ENCODE measurements at places on chromosomes 13 and 19. TPM values are rescaled to one million over a fixed set of nuclear protein-coding genes. Genes with fewer than 3 reads are reported as not detected.

ZNF763 gene
- total RNA-seq, result 15.1 TPM

ZNF729 gene
- not detected for total RNA-seq

APOC4 gene
- total RNA-seq, result not detected

KLK2 gene
- not detected for total RNA-seq

AKT2 gene
- total RNA-seq, result 63.2 TPM

N4BP2L1 gene
- total RNA-seq, result 14.7 TPM

SYT5 gene
- total RNA-seq, result 0.48 TPM

DCT gene
- total RNA-seq, result not detected

C19orf67 gene
- not detected for total RNA-seq

TMEM238 gene
- 199 TPM for total RNA-seq

RHPN2 gene
- total RNA-seq, result 80.3 TPM

ZNF253 gene
- total RNA-seq, result 41.6 TPM

CEACAM8 gene
- total RNA-seq, result not detected

- peak; percentile 35 for DNase-seq
These were observed 58.2 kb downstream of the EFNB2 start for GRCh38 chr13:106477303-106477702.

- DNase-seq, result no peak
These were observed 371.4 kb downstream of the UQCRFS1 start for GRCh38 chr19:28841531-28841930.

- DNase-seq, result no peak
These were observed 812.6 kb downstream of the DACH1 start for GRCh38 chr13:71054358-71054757.

DNA sequence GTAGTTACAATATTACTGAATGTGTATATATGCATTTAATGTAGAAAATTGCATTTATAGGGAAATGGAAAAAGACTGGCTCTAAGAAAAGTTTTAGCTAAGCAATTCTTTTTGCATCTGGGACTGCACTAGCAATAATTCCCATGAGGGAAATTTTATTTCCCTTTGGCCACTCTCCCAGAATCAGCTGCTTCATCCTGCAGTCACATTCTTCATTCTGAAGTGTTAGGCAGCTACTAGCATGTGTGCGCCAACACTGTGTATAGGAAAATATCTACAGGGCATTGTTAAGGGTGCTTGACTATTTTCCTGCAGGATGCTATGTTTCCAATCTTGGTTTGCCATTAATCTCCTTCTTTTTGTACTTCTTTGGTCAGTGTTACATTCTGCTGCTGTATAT is 312.8 kb upstream of the PCDH20 start:
- no peak for DNase-seq

DNA sequence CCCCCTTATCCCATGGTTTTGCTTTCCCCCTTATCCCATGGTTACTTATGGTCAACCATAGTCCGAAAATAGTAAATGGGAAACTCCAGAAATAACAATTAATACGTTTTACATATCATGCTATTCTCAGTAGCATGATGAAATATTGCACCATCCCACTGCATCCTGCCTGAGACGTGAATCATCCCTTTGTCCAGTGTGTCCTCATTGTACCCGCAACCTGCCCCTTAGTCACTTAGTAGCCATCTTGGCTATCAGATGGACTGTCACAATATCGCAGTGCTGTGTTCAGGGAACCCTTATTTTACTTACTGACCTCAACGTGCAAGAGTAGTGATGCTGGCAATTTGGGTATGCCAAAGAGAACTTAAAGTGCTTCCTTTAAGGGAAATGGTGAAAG is 10.5 kb upstream of the NBEA start:
- no peak for DNase-seq

GRCh38 chr19:9060564-9061340 is 26.1 kb upstream of the OR1M1 start:
- DNase-seq, result no peak

GRCh38 chr13:66071608-66072007 is 1158.5 kb downstream of the PCDH9 start:
- DNase-seq, result no peak

- no peak for DNase-seq
These were observed 839 bp downstream of the MPHOSPH8 start for GRCh38 chr13:19634256-19634740.

GRCh38 chr19:57850553-57851017 is 926 bp downstream of the ZNF587 start:
- DNase-seq, result peak; percentile 75

DNA sequence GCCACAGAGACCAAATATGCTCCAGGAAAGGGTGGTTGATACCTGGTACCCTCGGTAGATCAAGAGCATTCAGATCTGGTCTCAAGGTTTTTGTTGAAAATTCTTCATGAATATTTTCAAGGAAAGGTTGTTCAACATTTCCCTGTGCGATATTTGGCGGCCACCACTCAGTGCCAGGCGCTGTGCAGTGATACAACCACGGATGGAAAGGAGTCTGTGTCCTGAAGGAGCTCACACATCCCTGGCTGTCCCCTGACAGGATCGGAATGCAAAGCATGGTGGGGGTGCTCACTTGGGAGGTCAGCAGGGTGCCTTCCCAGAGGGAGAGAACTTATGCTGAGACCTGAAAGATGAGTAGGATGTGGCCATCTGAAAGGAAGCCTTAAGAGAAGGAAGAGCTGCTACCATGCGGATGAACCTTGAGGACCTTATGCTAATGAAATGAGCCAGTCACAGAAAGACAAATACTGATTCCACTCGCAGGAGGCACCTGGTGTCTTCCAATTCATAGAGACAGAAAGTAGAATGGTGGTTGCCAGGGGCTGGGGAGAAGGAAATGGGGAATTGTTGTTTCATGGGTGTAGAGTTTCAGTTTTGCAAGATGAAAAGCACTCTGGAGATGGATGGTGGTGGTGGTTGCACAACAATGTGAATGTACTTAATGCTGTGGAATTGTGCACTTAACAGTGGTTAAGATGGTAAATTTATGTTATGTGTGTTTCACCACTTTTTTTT is 41.6 kb downstream of the HSPH1 start:
- no peak for DNase-seq

DNA sequence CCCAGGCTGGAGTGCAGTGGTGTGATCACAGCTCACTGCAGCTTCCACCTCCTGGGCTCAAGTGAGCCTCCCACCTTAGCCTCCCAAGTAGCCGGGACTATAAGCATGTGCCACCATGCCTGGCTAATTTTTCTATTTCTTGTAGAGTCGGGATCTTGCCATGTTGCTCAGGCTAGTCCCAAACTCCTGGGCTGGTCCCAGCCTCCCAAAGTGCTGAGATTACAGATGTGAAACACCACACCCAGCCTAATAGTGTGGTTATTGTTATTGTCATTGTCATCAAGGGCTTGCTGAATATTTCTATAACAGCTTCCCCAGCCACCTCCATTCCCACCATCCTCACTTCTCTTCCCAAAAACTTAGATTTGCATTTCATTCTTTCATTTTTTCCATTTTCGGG is 2.8 kb downstream of the OR2Z1 start:
- DNase-seq, result no peak

GRCh38 chr13:30477346-30478195 is 11.8 kb upstream of the HMGB1 start:
- DNase-seq, result no peak

GRCh38 chr19:3024509-3024869 is 4.6 kb downstream of the TLE2 start:
- no peak for DNase-seq

DNA sequence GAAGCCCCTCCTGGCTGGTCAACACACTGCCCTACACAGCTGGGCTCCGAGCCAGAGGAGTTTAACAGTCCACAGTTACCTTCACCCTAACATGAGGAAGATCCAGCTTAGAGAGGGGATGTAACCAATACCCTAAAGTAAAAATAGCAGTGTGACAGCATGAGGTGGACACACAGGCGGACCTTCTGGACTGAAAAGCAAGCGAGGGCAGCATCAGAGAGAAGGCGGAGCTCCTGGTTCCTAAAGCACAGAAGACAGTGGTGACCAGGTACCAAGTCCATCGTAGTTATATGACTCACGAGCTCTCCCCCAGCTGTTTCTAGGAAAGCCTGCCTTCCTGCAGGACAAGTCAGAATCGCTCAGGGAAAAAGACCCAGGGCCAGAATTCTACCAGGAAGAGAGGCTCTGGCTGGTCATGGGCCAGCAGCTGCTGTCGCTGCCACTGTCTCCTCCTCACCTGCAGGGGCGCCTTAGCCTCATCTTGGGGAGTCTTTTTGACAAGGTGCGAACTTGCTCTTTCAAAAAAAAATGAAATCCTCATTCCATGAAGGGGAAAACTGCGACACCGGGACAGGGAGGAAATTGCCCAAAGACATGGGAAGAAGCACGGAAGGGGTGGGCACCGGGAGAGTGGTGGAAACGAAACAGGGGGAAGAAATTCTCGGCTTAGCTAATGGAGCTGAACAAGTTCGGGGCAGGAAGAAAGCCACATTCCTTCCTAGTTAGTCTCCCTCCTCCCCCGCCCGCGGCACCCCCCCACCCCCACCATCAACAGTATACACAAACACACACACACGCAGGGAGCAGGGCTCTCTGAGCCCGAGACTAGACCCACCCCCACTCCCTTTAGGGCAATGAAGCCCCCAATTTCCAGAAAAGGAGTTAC is 1.7 kb downstream of the ELL start:
- DNase-seq, result peak; percentile 83

DNA sequence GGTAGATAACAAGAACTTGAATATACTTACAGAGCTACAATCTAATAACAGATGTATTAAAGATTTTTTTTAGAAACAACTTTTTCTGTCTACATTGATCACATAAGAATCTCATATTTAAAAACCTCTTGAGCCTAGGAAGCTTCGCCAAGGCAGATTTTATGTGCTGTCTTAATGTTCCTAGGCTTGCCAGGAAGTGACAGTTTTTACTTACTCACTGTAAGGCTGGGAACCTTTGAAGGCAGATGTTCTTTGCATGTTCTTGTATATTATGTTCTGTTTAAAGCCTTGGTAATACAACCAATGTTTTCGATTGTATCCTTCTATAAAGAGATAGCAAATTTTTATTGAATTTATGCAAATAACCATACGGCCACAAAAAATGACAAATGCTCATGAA is 492.7 kb downstream of the GPC5 start:
- no peak for DNase-seq

GRCh38 chr19:21439201-21439751 is 42.3 kb downstream of the ZNF493 start:
- no peak for DNase-seq

- no peak for DNase-seq
These were observed 290.4 kb downstream of the DACH1 start for GRCh38 chr13:71576571-71576970.

- DNase-seq, result no peak
These were observed 73.2 kb upstream of the MCF2L start for GRCh38 chr13:112895521-112896465.

GRCh38 chr19:49469828-49470614 is 4.0 kb upstream of the FLT3LG start:
- DNase-seq, result peak; percentile 72

DNA sequence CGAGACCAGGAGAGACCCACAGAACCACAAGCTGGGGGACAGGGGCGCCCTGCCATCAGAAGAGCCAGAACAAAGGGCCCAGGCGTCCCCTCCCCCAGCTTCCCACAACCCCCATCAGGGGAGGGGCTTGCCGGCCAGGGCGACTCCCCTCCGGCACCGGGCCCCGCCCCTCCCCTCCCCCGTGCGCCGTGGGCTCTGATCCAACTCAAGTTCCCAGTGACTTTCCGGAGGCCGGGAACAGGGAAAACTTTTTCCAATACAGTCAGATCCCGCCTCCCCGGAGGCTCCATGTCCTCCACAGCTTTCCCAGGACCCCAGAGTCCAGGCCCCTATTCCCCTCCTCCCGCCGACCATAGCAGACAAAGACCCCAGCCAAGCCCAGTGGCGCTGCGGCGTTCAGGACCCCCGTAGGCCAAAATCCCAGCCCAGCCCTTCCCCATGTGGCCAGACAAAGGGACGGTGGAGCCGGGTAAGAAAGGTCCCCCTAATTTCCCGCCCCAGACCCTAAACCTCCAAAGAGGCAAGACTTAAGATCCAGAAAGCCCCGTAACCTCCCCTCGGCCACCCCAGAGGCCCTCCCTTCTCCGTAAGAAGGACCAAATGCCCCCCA is 673 bp downstream of the TEAD2 start:
- peak; percentile 81 for DNase-seq

DNA sequence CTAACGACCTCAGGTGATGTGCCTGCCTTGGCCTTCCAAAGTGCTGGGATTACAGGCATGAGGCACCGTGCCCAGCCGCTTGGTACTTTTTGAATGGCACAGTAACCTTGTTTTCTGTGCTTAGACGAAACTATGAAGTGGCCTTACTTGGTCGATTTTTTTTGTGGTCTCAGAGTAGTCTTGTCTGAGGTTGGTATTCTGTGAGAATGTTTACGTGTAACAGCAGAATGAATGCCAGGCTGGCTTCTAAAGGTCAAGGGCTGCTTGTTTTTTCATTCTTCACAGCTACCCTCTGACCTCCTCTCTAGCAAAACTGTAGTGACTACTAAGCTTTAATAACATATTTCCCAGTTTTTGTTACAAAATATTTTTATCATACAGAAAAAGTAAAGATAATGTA is 313.3 kb downstream of the GPC6 start:
- DNase-seq, result no peak

- DNase-seq, result peak; percentile 77
These were observed 2.7 kb downstream of the TPM4 start for GRCh38 chr19:16078759-16079707.

GRCh38 chr19:35045667-35046300 is 4.3 kb downstream of the HPN start:
- no peak for DNase-seq

DNA sequence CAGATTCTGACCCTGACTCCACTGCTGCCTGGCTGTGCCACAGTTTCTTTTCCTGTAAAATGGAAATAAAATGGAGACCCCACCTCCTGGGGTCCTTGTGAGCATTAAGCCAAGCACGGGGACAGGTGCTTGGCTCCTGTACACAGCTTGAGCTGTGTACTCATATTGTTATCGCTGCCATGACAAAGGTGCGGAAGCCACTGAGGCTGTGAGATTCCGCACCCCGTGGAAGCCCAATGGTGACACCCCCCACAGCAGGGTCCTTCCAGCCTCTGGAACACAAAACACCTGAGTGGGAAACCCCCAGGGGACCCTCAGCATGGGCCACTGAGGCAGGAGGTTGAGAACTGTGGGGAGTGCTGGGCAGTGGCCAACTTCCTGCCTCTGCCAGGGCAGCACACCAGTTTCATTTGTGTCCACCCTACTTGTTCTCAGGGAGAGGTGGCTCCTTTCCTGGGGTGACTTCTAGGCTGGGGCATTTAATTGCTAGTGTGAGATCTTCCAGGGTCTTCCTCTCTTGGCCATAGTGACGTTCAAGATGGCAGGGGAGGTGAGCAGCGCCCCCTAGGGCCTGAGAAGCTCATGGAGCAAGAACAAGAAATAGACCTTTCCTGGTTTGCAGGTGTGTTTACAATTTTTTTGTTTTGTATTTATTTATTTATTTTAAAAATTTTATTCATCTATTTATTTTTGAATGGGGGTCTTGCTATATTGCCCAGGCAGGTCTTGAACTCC is 5.4 kb upstream of the JSRP1 start:
- DNase-seq, result peak; percentile 66

GRCh38 chr13:105052711-105053110 is 1482.8 kb downstream of the EFNB2 start:
- no peak for DNase-seq

All from transverse colon (tissue), 4 donors.